Stimulated activated CD4-positive, alpha-beta T cell treated with anti-CD3 and anti-CD28 coated beads, TNF-alpha, amount 100 ng/mL, for 48 hours (primary cell): ENCODE measurements at places on chromosomes 11 and 22.

GRCh38 chr22:36386900-36387708 is 663 bp downstream of the MYH9 start:
- no peak for DNase-seq

- DNase-seq = no peak
Observed at GRCh38 chr11:18063125-18063524, 17.1 kb upstream of the TPH1 start.

- DNase-seq = no peak
Observed at GRCh38 chr11:63680834-63681320, 423 bp upstream of the RTN3 start.

DNA sequence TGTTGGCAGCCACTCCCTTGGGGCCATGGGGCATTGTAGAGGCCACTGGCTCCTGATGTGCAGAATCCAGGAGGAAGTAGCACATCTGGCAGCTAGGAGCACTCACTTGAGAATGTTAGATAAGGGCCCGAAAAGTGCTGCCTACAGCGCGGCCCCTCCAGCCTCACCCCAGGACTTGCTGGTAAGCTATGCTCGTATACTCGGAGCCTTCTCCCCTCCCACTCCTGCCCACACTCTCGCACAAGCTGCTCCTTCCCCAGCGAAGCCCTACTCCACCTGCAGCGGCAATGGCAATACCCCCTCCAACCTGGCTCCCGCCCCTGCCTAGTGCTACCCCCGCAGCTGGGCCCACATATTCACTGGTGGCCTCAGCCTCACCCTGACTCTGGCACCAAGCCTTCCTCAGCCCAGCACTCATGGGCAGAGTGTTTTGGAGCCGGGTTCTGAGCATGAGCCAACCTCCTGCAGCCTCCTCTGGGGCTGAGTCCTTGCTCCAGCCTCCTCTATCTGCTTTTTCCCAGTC is 47.7 kb downstream of the PDE2A start:
- no peak for DNase-seq

DNA sequence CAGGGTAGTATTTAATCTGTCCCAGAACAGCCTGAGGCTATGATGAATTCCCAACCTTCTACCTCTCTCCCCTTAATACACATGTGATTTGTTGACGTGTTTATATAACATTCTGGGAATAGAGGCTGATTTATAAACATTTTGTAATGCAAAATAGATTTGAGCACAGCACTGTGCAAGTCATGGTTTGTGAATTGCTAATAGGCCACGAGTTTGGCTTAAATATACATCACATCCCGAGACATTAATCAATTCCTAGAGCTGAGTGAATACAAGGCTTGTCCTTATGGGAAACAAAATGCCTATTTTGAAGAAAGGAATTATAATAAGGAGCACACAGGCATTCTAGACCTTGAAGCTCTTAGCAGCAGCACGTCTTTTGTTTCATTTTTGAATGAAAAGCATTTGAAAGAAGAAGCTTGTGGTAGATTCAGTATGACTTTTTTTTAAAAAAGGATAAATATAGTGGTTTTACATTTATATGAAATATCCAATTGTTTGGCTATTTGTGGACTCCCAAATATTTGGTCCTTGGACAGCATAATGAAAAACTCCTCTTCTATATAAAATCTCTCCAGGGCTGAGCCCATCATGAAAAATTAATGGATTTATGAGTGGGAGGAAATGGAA is 116.4 kb downstream of the SLC17A6 start:
- DNase-seq = no peak

GRCh38 chr22:45882881-45883810 is 93.8 kb downstream of the WNT7B start:
- no peak for DNase-seq

DNA sequence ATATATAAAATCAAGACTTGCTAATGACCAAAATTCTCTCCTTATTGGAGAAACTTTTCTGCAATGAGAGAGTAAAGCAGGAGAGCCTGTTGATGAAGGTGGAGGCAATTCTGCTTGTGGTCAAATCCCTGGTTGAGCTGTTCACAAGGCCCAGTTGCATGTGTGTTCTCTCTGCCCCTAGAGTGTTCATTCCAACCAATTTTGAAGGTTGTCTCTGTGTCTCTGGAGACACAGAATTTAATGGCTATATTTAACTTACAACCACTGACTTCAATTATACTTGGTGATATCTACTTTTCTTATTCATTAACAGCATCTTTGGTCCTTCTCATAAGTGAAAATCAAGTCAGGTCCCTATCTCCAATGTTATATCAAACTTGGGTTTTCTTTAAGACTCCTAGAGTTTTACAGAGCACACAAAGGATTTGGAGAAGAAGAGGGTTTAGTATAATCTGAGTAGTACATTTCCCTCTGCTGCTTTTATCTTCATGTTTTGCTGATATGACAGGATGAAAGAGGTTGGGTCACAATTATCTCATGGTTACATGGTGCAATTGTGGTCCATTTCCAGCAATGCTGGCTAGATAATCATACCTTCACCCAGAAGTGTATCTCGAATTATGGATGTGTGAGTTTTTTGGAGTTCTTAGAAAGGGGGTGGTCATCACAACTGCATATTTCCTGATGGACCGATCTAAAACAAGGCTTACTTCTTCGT is 4.0 kb downstream of the OOSP4A start:
- DNase-seq = no peak

GRCh38 chr22:27873472-27873871 is 45.6 kb downstream of the PITPNB start:
- no peak for DNase-seq

DNA sequence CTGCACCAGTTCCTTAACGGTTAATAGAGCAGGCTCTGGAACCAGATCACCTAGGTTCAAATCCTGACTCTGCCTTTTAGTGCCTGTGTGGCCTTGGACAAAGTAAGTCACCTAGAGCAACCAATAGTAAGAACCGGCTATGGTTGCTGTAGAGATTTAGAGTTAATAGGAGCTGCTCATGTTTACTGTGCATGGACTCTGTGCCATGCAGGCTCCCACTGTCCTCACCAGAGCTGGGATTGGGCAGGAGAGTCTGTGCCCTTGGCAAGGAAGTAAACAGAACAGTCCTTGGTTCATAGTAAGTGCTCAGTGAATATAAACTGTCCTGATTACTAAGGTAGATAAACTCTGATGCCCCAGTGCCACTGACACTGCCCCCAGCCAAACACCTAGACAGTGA is 1.4 kb upstream of the TP53I11 start:
- no peak for DNase-seq

DNA sequence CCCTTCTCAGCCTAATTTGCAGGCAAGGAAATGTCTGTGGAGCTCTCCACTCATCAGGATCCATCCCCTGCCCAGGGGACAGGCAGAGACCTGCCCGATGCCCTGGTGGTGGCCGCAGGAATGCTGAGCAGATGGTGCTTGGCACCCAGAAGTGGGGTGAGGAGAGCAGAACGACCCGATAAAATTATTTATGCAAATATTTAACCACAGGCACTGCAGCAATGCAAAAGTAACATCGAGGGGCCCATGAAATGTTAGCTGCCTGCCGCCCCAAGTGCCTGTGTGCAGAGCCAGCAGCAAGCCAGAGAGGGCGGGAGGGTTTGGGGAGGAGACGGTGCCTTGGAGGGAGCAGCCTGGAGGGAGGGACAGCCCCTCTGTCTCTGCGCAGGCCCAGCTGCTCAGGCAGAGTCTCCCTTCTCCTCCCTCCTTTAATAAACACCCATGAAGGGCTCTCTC is 205.5 kb downstream of the CTTN start:
- DNase-seq = no peak

DNA sequence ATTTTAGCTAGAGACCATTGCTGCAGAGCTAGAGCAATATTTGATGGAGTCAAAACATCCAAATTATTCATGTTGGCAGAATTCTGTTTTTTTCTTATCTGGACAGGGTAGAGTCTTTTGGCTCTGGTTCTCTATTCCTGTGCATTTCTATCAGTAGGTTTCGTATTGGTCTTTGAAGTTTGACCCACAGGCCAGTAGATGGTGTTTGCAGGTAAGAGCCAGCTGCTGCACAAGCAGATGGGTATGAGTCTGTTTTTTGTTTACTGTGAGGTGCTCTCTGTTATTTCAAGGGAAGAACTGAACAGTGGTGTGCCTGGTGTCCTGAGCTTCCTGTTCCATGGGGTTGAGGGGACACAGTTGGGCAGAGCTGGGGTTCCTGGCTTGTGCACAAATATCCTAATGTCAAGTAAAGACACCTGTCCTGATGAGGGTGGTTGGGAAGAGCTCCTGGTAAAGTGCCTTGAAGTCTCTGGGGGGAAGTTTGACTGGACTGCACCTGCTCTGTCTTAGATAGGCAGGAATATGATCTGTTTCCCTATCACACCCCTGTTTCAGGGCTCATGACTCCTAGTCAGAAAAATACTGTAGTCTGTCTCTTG is 34.0 kb upstream of the SLC22A25 start:
- no peak for DNase-seq
